Omental fat pad (tissue), 4 donors: ENCODE measurements at places on chromosomes 12 and 14. TPM values are rescaled to one million over a fixed set of nuclear protein-coding genes. Genes with fewer than 3 reads are reported as not detected.

DNA sequence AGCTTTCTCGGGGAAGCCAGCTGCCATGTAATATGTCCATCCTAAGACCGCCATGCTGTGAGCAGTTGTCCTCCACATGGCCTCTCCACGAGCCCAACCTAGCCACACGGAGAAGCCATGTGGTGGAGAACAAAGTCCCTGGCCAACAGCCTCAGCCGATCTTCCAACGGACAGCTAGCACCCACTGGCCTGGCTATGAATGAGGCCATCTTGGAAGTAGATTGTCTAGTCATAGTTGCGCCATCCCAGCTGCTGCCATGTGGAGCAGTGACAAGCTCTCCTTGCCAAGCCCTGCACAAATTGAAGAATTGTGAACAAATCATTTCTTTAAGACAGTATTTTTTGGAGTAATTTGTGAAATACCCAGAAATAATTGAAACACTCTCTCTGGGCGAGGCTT is 49.3 kb upstream of the USP44 start:
- DNase-seq = no peak

DNA sequence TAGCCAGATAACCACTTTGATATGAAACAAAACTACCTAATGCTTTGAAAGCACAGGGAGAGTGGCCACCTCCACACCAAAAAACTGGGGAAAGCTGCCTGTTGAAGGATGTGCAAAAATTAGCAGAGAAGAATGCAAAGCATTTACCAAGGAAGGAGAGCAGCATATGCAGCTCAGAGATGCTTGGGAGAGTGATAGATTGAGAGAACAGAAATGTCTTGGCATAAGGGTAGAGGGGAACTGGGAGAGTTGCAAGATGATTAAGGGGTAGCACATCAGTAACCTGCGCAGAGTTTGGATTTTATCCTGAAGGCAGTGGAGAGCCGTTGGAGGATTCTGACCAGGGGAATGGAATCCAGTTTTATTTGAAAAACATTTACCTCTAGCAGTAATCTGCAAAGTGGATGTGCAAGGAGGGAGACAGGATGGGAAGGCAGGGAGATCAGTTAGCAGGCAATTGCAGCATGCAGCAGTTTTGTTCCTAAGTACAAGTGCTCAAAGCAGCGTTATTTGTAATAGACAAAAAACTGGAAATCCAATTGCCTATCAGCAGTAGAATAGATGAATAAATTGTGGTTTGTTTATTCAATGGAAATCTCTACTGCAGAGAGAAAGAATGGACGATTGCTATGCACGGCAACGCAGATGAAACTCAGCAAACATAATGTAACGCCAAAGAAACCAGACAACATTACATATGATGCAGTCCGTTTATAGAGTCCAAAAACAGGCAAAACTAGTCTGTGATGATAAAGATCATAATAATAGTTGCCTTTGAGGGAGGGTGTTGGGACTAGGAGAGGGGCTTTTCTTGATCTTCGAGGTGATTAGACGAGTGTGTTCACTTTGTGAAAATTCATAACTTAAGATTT is 81.5 kb downstream of the BHLHE41 start:
- DNase-seq = no peak

GRCh38 chr14:102095871-102096568 is 9.2 kb upstream of the HSP90AA1 start:
- no peak for DNase-seq

DNA sequence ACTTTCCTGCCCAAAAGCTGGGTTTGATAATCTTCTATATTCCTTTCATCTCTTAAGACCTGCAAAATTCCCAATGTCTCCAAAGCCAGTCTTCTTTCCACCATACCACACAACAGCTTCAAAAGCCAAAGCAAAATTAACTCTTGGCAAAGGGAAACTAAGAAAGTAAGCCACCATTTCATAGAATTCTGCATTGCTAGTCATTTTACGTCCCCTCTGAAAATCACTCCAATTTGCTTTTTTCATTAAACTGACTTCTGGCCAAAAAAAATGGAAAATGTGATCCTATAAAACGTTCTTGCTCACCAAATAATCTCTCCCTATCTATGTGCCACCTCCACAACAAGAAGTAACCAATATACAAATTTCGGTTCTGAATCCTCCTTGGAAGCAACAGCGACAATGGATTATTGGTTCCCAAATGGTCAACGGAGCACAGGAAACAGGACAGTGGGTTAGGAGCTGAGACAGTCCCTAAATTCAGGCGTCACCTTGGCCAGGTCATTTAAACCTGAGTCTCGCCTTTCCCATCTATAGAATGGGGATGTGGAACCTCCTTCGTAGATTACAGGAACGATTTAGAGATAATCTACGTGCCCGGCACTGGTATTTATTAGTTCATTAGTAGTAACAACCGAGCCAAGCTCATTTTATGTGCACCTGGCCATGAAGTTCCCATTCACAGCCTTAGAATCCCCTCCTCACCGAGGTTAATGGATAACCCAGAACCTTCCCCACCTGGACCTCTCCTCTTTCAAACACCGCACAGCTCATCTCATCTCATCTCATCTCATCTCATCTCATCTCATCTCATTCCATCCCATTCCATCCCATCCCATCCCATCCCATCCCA is 1.2 kb downstream of the NT5DC3 start:
- no peak for DNase-seq

GRCh38 chr12:16281157-16281556 is 3.7 kb upstream of the SLC15A5 start:
- DNase-seq = no peak

- DNase-seq = no peak
Measured at GRCh38 chr14:75279153-75279762, 630 bp downstream of the FOS start.

DNA sequence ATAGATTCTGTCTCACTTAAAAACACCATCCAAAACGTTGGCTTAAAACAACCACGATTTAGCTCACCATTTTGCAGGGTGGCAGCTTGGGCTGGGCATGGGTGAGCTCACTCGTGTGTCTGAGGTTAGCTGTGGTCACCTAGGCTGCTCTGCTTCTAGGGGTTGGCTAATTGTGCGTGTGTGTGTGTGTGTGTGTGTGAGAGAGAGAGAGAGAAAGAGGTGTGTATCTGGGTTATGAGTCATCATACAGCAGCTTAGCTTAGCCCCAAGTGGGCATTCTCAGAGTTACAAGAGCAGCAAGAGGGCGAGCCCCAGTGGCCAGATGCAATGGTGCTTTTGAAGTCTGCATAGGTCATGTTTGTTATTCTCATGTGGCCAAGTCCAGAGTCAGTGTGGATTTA is 6.0 kb downstream of the FBXW8 start:
- no peak for DNase-seq

GRCh38 chr12:118328486-118329330 is 44.0 kb downstream of the TAOK3 start:
- no peak for DNase-seq

DNA sequence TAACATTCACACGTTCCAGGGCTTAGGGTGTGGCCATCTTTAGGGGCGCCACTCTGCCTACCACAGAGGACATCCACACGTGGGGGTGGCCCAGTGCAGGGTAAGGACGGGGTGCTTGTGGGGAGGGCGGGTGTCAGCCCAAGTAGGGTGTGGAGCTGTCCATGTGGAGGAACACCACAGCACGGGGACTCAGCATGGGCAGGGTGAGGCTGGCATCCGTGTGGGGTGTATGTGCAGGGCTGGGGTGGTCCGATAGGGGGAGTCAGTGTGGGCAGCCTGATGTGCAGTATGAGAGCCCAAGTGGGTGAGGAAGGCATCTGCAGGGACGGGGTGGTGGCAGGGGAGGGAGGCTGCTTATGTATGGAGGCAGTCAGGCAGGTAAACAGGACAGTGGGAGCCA is 17.7 kb downstream of the PSMC1 start:
- DNase-seq = no peak

DNA sequence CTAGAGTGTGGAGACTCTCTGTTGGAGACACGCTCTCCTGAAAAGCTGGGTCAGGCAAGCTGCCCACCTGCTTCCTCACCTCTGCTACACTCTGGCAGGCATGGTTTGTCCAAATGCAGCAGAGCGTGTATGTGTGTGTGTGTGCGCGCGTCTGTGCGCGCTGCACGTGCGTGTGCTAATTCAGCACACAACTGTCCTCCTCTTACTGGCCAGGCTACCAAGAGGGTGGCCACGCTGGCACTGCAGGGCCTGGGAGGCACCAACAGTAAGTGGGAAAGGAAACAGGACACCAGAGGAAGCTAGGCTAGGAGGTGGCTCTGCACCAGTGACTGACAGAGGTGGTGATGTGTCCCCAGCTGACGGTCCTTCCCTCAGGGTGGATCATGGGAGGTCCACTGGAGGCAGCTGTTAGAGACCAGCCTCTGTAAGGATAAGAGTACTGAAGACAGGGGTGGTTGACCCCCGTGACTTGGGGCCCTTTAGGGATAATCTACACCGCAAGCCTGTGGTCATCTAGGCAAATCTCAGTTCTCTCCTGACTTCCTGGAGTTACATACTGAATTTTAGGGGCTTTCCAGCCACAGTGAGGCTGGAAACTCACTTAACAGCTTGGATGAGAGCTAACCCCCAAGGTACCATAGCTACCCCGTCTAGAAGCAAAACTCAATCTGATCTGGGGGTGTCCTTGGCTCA is 15.6 kb upstream of the TFCP2 start:
- DNase-seq = no peak

- no peak for DNase-seq
Measured at GRCh38 chr14:61468063-61468825, 146.9 kb downstream of the PRKCH start.

DNA sequence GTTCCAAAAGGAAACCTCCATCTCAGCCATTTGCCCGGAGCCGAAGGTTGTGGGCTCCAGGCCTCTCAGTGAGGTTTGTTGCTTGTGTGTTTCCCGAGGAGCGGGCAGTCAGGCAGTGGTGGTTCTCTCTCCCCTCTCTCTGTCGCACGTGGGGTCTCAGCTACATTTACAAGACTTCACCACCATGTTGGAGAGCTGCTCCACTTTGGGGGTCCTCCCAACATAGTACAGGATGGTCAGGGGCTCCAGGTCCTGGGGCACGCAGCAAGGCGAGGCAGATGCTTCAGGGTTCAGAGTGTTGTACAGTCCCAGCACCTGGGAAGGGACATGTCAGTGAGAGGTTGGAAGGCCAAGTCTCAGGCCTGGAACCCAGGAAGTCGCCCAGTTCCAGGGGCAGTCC is 22.8 kb downstream of the TGFB3 start:
- no peak for DNase-seq

GRCh38 chr12:95582230-95583058 is 31.2 kb upstream of the USP44 start:
- no peak for DNase-seq

- no peak for DNase-seq
Measured at GRCh38 chr12:67804168-67804567, 155.6 kb downstream of the DYRK2 start.

DNA sequence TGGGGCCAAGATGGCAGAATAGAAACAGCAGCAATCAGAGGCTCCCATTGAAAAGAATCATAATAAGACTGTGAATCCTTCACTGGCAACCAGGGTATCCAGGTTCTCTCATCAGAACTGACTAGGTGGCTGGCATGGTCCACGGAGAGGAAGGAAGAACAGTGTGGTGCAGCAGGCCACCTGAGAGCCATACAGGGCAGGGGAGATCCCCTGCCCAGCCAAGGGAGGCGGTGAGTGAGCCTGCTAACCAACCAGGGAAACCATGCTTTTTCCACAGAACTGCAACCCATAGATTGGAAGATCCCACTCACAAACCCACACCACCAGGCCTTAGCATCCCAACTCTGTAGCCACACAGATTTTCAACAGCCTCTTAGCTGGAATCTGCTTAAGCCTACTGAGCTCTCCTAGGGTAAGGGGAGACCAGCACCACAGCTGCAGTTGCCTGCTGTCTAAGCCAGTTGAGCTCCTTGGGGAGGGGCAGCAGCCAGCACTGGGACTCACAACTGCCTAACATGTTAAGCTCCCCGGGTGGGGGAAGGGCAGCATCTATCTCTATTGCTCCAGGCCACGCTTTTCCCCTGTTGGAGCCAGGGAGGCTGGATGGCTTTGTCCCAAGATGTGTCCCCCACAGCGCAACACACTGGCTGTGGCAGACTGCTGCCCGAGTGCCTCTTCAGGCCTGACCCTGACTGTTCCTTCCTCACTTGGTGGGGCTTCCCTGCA is 342.6 kb upstream of the CCDC196 start:
- DNase-seq = no peak

DNA sequence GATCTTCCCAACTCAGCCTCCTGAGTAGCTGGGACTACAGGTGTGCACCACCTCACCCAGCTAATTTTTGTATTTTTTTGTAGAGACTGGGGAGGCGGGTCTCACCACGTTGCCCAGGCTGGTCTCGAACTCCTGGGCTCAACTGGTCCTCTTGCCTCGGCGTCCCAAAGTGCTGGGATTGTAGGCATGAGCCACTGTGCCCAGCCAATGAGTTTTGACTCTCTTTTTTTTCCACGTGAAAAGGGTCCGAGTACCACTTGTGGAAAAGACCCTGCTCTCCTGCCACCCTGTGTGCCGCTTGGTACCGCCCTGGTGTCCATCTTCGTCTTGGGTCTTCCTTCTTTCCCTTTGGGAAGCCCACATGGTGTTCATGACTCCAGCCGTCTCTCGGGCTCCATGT is 17.6 kb downstream of the TEDC1 start:
- no peak for DNase-seq

GRCh38 chr12:64992116-64992515 is 129.0 kb downstream of the WIF1 start:
- DNase-seq = no peak

GRCh38 chr12:104680491-104680890 is 223.7 kb downstream of the CHST11 start:
- no peak for DNase-seq

- no peak for DNase-seq
Measured at GRCh38 chr14:49863487-49864281, 11.1 kb upstream of the NEMF start.

DNA sequence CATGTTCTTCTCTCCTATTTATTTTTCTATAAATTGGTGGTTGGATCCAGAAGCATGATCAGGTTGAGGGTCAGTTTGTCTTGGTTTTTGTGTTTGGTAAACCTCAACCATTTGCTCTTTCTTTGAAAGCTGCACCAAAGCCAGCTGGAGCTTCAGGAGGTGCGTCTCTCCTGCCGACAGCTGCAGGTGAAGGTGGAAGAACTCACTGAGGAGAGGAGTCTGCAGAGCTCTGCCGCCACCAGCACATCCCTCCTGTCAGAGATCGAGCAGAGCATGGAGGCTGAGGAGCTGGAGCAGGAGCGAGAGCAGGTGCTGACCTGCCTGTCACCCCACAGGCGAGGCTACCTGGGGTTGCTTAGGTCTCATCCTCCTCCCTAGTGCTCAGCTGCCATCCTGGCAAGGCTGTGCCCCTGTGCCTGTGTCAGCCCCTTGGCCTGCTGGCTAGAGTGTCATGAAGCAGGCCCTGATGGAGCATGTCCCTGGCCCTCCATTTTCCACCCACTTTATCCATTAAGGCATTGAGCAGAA is 45.0 kb downstream of the RAB35 start:
- DNase-seq = no peak

- no peak for DNase-seq
Measured at GRCh38 chr12:52044292-52044983, 6.8 kb upstream of the NR4A1 start.

The ERP29 gene
- total RNA-seq = 28.6 TPM

The ADAM21 gene
- not detected for total RNA-seq

The RD3L gene
- not detected for total RNA-seq

The PLEKHD1 gene
- total RNA-seq = not detected

The DTD2 gene
- 40.8 TPM for total RNA-seq
